Body of pancreas (tissue), 4 donors: ENCODE measurements at places on chromosomes 1 and 21. TPM values are rescaled to one million over a fixed set of nuclear protein-coding genes. Genes with fewer than 3 reads are reported as not detected.

DNA sequence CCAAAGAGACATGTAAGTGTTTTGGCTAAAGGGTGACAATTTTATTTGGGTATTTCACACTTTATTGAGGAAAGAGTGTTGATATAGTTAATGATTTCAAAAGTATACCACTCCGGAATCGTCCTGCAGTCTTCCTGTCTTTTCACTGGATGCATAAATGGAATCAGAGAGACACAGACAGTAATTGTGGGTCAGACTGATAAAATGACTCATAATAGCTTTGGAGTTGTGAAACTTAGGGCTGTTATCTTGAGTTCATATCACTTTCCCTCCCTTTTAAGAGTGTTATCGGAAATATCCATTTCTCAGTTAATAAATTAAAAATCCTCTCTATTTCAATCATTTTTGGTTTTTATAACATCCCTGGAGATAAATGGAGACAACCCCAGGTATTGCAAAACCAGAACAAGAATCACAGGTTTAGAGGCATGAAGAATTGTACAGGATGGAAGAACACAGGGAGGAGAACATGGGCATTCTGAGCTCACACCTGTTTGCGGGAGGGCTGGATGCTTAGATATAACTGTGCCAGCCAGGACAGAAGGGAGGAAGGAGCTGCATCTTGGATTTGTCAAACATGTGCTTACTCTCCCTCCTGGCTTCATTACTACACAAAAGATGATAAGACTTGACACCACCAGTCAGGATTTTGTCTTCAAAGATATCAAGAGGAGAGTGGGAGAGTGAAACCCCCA, 185.4 kb downstream of the LMO4 start:
- no peaks in the 10 kb centered on the region for H3K4me1 ChIP-seq
- DNase-seq, result no peak
- H3K27me3 ChIP-seq, result no peaks in the 10 kb centered on the region
- H3K36me3 ChIP-seq, result no peaks in the 10 kb centered on the region

- H3K27ac ChIP-seq, result no peak overlapping the region
- H3K4me3 ChIP-seq, result no peak overlapping the region
- H3K36me3 ChIP-seq, result no peaks in the 10 kb centered on the region
- no peaks in the 10 kb centered on the region for H3K27me3 ChIP-seq
- H3K4me1 ChIP-seq, result peaks cover 10% of the 10 kb centered on the region
Observed at GRCh38 chr21:45507523-45507875, 34.7 kb downstream of the SLC19A1 start.

DNA sequence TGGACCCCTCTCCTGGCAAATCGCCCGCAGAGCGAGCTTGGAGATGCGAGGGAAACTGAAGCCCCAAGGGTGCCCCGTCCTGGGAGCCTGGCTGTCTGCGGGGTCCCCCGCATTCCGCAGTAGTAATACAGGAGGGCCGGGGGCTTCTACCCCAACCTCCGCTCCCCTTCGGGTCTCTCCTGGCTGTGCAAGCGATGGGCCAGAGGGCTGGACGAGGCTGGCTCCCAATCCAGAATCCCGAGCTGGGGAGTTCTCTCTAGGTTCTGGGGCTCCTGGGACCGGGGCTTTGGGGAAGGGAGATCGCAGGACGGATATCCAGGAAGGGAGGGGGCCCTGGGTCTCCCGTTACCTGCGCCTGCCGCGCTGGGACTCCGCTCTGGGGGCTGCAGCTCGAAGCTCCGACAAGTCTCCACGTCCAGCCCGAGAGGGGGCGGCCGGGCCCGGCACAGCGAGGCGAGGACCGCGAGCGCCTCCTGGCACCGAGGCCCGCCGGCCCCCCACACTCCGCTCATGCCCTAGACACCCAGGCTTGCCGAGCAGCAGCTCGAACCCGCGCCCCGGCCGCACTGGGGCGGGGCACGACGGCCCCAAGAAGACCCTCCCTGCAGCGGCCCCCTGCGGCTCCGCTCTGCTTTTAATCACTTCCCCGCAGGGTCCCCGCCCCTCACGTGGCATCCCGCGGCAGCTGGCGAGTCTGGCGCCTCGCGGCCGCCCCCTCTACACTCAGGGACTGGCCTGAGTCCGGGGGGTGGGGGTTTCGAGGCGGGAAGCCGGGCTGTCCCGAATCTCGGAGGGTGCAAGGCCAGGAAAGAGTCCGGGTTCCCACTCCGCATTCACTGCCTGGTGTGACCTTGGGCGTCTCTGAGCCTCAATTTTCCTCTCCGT, at the start of gene SYT6:
SYT6 (minus strand) TSS at position 609 of the 885 bp plus-strand sequence; CDS start at position 512, 97 bp downstream.
- DNase-seq, result no peak
- H3K4me3 ChIP-seq, result peak within 1 kb of the TSS; percentile 22
- no peak within 1 kb of the TSS for H3K27ac ChIP-seq
- no peaks in the 10 kb centered on the region for H3K36me3 ChIP-seq
- H3K27me3 ChIP-seq, result no peaks in the 10 kb centered on the region
- peaks cover 35% of the 10 kb centered on the region for H3K4me1 ChIP-seq

GRCh38 chr21:27779606-27780005, 812.7 kb upstream of the ADAMTS5 start:
- H3K27me3 ChIP-seq, result no peaks in the 10 kb centered on the region
- no peak overlapping the region for H3K4me3 ChIP-seq
- H3K36me3 ChIP-seq, result no peaks in the 10 kb centered on the region
- no peak for DNase-seq
- no peak overlapping the region for H3K27ac ChIP-seq
- H3K4me1 ChIP-seq, result no peaks in the 10 kb centered on the region

GRCh38 chr21:21290751-21291150, 292.5 kb downstream of the NCAM2 start:
- DNase-seq, result no peak
- H3K4me1 ChIP-seq, result no peaks in the 10 kb centered on the region
- no peaks in the 10 kb centered on the region for H3K36me3 ChIP-seq
- H3K27ac ChIP-seq, result no peak overlapping the region
- no peaks in the 10 kb centered on the region for H3K27me3 ChIP-seq
- H3K4me3 ChIP-seq, result no peak overlapping the region

DNA sequence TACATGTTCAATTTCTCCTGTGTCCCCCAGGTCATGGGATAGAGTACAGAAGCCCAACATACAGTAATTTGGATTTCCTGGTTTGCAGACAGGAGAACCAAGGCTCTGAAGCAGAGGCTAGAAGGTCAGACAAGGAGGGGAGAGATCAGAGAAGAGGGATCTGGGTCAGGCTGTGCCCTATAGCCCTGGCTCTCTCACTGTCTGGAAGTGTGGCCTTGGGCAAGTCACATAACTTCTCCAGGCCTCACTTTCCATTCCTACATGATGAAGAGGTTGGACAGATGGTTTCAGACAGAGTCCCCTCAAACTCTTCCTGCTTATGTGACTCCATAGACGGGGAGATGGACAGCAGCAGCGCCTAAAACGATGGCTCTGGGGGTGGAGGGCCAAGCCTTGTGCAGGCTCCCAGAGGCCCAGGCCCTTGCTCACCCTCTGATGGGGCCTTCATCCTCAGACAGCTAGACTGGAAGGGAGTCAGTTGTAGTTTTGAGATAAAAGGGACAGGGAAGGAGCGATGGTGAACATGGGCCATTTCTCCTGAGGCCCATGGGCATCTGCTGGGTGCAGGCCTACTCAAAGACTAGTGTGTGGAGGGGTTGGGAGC, 2.9 kb downstream of the TRIM62 start:
- no peak overlapping the region for H3K27ac ChIP-seq
- no peaks in the 10 kb centered on the region for H3K27me3 ChIP-seq
- H3K4me3 ChIP-seq, result no peak overlapping the region
- H3K4me1 ChIP-seq, result peaks cover 20% of the 10 kb centered on the region
- no peaks in the 10 kb centered on the region for H3K36me3 ChIP-seq

DNA sequence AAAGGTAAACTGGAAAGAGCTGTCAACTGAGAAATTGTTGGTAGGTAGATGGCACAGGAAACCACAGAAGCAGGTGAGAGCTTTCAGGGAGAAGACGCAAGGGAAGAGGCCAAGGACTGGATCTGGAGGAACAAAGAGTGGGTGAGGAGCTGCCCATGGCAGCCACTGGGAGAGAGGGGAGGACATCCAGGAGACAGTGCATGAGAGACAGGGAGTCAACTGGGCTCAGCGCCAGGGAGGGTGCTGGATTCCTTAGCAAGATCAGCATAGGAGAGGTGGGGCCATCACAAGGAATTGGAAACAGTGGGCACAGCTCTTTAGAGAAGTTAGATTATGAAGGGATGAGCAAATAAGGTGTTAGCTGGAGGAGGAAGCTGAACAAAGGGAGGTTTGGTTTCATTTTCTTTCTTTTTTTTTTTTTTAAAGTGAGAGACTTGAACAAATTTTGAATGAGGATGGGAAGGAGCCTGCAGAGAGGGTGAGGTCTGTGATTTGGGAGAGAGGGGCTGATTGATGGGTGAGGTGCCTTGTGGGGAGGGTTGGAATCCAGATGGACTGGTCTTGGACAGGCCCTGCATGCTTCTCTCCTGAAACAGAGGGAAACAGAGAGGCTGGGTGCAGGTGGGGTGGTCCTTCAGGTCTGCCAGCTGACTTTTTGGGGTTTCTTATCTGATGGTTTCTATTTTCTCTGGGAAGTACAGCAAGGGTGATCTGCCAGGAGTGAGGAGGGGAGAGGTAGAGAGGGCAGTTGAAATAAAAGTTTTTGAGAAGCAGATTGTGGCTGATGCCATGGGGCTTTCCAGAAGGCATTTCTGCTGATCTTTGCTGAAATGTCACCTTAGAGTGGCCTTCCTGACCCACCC, 5.4 kb downstream of the CYP4B1 start:
- no peak overlapping the region for H3K4me3 ChIP-seq
- no peak for DNase-seq
- no peak overlapping the region for H3K27ac ChIP-seq
- no peaks in the 10 kb centered on the region for H3K27me3 ChIP-seq

GRCh38 chr21:40454057-40454456, 392.9 kb downstream of the DSCAM start:
- no peaks in the 10 kb centered on the region for H3K4me1 ChIP-seq
- no peaks in the 10 kb centered on the region for H3K27me3 ChIP-seq
- no peak overlapping the region for H3K4me3 ChIP-seq
- no peak overlapping the region for H3K27ac ChIP-seq
- no peaks in the 10 kb centered on the region for H3K36me3 ChIP-seq
- no peak for DNase-seq

DNA sequence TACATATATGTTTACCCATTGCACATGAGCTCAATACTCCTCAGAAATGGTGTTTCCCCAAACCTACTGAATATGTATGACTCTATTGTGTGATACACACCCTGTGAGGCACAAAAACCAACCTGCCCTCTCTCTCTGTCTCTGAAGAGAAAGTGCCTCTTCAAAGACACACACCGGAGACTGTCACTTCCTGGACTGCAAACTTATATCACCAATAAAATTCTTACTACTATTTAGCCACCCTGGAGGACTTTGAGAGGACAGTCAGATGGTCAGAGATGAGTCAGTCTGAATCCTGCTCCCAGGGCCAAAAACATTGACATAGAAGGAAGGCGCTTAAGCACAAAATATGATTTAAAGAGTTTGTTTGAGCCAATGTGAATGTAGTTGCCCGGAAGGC, 110.4 kb downstream of the PPIAL4G start:
- no peaks in the 10 kb centered on the region for H3K4me1 ChIP-seq
- no peaks in the 10 kb centered on the region for H3K36me3 ChIP-seq
- H3K27ac ChIP-seq, result no peak overlapping the region
- DNase-seq, result no peak

- no peak for DNase-seq
- H3K4me3 ChIP-seq, result peak overlapping the region; percentile 95
- H3K27me3 ChIP-seq, result no peaks in the 10 kb centered on the region
- peaks cover 19% of the 10 kb centered on the region for H3K4me1 ChIP-seq
- peak overlapping the region; percentile 65 for H3K27ac ChIP-seq
Observed at GRCh38 chr1:40258445-40258769, 371 bp downstream of the ZMPSTE24 start.

GRCh38 chr1:91572044-91572443, 71.4 kb downstream of the CDC7 start:
- H3K27me3 ChIP-seq, result no peaks in the 10 kb centered on the region
- no peak overlapping the region for H3K4me3 ChIP-seq
- H3K27ac ChIP-seq, result no peak overlapping the region
- no peak for DNase-seq

GRCh38 chr1:9654834-9655723, 3.5 kb downstream of the PIK3CD start:
- H3K27me3 ChIP-seq, result peaks cover 6% of the 10 kb centered on the region
- H3K4me3 ChIP-seq, result no peak overlapping the region
- H3K36me3 ChIP-seq, result no peaks in the 10 kb centered on the region
- H3K27ac ChIP-seq, result no peak overlapping the region
- H3K4me1 ChIP-seq, result peaks cover 15% of the 10 kb centered on the region

DNA sequence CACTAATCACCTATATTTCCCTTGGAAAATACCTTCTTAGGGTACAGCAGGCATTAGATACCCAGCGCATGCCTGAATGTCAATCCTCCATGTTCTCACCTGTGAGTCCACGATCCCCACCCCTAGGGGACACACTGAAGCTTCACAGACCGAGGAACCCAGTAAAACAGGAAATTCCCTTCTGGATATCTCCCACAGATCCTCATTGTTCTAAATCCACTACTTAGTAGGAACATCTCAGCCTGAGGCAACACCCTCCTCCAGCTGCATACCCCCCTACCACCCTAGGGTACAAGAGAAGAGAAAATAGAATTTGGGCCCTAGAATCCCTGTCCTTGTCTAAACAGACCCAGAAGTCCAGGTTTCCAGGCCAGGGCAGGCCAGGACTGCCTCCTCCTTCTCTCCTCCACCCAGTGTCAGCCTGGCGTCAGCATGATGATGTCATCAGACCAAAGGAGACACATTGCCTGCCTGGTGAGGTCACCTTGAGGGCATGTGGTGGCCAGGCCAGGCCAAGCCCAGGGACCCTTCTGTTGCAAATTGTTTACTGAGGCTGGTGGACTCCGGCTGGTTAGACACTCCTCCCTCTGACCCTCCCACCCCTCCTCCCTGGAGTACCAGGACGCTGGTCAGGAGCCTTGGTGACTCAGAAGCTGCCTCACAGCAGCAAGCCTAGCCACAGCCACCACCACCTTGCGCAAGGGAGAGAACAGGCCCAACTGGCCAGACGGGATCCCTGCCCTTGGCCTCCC, 6.2 kb downstream of the NECTIN4 start:
- H3K36me3 ChIP-seq, result no peaks in the 10 kb centered on the region
- peak overlapping the region; percentile 70 for H3K27ac ChIP-seq

DNA sequence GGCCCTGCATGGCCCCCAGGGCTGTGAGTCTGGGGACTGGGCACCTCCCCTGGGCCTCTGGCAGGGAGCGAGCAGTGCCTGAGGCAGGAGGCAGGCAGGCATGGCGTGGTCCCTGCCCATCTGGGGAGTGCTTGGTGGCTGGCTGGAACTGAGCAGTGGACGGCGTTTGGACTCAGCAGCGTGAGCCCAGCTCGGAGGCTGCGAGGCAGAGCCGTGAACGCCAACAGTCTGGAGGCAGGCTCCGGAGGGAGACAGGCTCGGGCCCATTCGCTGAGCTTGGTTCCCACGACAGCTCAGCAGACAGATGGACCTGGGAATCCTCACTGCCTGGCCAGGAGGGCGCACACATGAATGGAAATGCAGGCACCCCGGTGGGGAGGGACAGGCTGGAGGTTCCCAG, 160.7 kb upstream of the POU3F1 start:
- H3K4me1 ChIP-seq, result no peaks in the 10 kb centered on the region
- no peaks in the 10 kb centered on the region for H3K27me3 ChIP-seq
- no peak overlapping the region for H3K4me3 ChIP-seq
- no peak overlapping the region for H3K27ac ChIP-seq
- H3K36me3 ChIP-seq, result no peaks in the 10 kb centered on the region

Gene PGLYRP3
- total RNA-seq, result not detected

Gene KCNN3
- 1.6 TPM for total RNA-seq

Gene CNTN2
- not detected for total RNA-seq

Gene NBPF10
- total RNA-seq, result 2.6 TPM

Gene HTR6
- not detected for total RNA-seq

Gene S100A8
- total RNA-seq, result 1.8 TPM

Gene FCN3
- total RNA-seq, result 1.3 TPM
